ENCODE measurements at places on chromosomes 4 and X.

DNA sequence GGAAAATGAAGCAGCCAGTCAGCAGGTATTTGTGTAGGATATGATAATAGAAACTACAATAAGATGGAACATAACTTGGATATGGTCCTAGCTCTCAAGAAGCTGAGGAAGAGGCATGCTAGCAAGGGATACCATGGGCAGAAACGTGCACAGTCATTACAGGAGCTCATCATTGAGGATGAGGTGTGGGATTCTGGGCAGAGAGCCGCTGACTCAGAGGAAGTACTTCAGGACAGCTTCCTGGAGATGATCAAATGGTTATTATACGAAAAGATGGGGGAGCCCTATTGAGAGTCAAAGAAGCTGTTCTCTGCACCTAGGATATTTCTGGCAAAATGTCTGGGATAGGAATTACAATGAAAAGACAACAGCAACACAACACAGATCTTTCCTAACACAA lies 116.0 kb upstream of the PDE5A start:
- DNase-seq = no peak

DNA sequence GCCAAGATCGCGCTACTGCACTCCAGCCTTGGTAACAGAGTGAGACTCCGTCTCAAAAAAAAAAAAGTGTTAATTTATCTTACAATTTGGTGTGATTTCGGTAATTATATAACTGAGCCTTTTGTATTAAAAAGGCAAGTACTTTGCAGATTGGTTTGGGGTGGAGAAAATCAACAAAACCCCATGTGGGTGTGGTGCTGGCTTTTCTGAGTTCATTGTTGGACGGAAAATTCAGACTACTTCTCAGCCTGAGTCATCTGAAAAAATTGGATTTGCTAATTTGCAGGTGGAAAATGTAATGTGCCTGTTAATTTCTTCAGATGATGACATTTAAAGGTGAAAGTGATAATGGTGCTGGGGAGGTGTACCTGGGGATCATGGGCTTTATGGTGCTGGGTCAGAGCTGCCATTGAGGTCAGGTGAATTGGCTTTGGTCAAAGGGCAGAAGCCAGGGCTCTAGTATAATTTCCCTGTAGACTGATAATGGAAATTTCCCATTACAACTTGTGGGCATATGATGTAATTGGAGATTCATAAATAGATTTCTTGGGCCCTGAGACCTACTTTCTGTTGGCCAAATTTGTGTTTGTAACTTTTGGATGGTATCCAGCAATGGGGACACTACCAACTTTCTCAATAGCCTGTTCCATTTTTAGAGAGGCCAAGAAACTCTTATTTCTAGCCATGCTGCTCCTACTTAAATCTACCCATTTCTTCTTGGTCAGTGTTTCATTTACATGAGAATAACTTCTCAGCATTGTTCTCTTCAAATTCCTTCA lies 74.3 kb upstream of the TEX13D start:
- DNase-seq = no peak

DNA sequence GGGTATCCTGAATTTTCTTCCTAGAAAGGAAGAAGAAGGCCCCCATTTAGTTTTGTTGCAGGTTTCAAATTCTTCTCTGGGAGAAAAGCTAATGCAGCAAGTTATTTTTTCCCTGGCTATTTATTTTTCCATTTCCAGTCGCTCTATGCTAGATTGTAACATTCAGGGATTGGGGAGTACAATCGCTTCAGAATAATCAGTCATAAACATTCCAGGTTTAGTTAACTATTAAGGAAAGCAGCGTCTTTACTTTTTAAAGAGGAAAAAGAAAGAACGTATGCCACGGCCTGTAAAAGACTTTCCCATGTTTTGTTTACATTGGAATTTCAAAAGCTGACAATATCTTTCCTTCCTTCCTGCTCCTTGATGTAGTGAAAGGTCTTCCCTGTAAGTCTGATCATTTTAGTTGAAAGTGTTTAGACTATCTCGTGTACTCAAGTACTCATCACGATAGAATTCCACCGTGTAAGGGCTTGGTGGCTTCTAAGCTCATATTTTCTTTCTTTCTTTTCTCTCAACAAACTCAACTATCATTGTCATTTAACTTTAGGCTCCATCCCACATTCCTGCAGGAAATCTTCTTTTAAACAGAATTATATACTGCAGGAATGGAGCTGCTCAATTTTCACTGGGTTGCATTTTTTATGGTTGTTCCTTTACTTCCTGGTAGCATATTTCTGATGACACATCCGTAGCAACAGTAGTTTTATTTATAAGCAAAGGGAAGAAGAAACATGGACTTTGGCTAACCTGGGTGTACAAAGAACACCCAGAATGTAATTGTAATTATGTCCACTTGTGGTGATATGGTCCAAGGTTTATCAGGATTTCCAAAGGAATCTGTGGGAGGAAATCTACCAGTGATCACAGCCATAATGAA lies 213.1 kb upstream of the FAT1 start:
- no peak for DNase-seq

DNA sequence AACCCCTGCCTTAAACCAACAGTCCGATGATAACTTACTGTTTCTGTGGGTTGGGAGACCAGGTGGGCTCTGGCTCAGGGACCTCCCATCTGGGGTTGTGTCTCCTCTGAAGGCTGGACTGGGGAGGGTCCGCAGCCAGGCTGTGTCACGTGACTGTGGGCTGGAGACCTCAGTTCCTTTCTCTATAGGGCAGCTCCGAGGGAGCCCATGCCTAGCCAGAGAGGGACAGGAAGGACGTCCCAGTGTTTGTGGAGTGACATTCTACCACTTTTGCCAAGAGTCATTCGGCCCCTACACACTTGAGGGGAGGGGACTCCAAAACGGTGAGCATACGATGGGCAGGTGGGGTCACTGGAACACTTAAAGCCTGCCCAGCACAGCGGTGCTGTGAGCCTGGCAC lies 4.5 kb downstream of the PCGF3 start:
- no peak for DNase-seq

DNA sequence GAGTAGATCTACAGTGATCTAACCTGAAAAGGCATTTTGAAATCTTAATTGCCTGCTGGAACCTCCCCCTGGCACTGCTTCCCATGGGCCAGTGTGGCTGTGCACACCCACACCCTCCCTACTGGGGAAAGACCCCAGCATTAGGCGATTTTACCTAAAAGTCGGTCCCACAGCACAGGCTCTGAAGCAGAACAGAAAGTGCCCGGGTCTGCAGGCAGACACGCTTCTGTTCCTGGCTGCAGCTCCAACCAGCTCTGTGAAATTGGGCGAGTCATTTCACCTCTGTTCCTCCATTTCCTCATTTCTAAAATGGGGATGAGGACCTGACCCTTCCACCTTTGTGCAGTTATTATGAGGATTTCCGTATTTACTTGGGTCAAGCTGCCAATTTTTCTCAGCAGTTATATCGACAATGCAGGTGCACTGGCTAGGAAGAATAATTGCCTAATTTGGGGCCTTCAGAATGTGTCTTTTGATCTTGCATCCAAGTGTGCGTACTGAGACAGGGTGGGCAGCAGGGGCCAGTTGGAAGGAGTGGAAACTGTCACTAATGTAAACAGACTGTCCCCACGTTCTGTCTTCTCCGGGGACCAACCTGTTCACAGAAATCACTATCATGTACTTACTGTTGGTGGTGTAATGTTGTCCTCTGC lies 7.1 kb downstream of the KLF3 start:
- DNase-seq = no peak

DNA sequence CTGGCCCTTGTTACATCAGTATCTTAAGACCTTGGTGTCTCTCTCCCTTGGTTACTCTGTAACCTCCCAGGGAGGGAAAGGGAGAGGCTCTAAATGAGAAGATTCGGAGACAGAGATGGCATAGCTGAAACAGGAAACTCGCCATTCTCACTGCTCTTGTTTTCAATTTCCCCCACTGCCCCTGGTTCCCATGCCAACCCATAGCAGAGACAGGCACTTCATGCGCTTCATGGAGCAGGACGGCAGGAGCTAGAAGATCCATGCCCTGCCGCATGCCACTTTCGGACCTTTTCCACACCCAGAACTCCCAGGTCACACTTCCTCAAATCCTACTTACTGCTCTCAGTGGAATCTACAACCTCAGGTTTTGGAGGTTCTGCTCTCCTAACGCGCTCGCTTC lies 3.1 kb downstream of the ZMYM3 start:
- DNase-seq = no peak

DNA sequence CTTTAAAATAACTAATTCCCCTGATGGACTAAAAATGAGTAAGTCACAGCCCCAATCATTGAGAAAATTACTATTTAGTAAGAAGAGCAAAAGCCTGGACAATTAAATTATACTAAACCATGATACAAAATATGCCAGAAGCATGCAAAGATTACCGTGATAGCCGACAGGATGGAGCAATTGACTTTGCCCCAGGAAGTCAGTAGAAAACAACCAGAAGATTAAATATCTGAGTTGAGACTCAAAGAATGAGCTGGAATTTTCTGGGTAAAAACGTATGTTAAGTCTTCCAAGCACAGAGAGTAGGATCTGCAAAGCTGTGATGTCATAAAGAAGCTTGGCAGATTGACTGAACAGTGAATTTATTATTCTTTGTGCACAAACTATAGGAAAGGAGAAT lies 816.1 kb upstream of the TENM3 start:
- DNase-seq = no peak

DNA sequence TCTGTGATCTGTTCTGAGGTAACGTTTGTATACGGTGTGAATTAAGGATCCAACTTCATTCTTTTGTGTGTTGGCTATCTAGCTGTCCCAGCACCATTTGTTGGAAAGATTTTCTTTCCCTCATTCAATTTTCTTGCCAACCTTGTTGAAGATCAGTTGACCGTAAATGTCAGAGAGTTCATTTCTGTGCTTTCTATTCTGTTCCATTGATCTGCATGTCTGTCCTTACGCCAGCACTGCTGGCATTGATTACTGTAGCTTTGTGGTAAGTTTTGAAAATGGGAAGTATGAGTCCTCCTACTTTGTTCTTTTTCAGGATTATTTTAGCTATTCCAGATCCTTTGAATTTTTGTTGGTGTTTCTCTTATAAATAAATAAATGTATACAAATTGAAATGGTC lies 60.8 kb downstream of the MTMR1 start:
- no peak for DNase-seq

DNA sequence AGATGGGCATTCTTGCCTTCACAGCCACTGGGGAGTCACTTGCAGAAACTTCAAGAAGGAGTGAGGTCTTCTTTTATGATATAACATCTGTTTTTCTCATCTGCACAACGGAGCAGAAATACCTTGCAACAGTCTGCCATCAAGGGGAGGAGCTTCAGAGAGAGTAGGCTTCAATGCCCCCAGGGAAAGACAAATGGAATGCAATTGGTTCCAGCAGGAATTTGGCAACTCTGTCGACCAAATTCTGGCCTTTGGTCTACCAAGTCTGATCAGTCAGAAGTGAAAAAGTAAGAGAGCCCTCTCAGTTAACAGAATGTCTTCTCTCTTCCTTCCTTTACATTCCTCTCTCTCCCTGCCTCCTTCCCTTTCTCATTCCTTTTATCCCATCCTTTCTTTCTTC lies 229.3 kb downstream of the IDS start:
- DNase-seq = no peak

DNA sequence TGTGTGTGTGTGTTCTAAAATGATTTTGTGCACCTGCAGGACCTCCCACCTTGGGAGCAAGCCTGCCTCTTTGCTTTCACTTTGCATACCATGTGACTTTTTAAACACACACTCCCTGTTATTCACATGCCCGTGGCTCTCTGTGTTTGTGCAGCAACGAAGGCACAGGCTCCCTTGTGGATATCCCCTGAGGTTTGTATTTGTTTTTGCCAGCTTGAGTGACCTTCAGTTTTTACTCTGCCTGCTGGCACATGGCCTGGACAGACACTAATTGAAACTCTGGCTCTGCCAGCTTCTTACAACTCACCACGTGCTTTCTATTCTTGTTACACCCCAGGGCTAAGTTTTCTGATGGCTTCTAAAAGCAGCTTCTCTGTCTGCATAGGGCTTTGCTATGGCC lies 885.8 kb downstream of the SH3BGRL start:
- no peak for DNase-seq

DNA sequence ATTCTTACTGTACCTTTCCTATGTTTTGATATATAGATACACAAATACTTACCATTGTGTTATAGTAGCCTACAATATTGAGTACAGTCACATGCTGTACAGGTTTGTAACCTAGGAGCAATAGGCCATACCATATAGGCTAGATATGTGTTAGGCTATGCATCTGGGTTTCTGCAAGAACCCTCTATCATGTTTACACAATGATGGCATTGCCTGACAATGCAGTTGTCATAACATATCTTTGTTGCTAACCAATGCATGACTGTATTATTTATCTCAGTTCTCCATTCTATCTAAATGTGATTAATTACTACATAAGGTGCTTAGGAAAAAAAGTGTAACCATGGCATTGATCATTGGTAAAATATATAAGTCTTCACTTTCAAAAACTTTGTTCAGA lies 10.0 kb upstream of the SPCS3 start:
- no peak for DNase-seq

GRCh38 chrX:57282568-57282967 lies 3.9 kb upstream of the FAAH2 start:
- no peak for DNase-seq

GRCh38 chrX:150692831-150693724 lies at the start of gene MTMR1:
MTMR1 (plus strand) TSS chrX:150693396; CDS start chrX:150693531, 135 bp downstream.
- DNase-seq = no peak

DNA sequence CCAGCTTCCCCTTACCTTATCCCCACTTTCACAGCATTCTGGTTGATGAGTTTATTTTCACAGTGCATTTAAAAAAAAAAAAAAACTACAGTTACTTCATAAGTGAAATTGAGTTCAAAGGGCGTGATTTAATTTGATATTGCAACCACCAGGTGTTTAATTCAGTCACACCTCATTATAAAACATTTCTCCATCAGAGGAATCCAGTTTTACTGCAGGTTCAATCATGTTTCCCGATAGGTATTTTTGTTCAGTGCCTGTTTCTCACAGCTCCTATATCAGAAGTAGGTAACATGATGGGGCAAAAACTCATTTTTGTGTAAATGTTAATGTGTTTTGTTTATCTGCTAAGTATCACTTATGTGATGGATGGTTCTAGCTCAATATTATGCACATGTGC lies 102.3 kb upstream of the PCDH7 start:
- no peak for DNase-seq

DNA sequence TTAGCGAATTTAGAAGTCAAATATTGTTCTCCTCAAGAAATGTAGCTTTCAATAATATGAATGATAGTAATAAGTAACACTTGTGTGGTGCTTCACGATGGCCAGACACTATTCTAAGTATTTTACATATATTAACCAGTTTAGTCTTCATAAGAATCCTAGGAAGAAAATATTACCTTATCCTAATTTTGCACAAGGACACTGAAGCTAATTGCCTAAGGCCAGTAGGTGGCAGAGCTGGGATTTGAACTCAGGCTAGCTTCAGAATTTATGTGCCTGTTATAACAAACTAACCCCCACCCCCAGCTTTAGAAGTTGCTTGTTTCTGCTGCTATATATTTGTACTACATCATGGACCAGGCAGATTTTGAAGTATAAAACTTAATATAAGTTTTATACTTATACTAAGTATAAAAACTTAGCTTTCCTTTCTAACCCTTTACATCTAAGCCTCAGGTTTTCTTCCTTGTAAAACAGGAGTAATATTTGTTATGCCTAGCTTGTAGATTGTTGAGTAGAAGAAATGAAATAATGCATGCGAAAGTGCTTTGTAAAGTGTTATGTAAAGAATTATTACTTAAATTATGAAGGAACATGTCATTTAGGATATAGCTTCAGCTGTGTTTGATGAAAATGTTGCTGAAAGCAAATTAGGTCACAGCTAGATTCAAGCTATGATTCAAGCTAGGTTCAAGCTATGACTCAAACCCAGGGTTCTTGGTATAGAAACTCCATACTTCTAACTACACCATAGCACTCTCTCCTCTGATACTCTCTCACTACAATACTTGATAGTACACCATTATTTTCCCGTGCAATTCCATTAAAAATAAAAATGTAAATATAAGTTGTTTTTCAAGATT lies 4.2 kb upstream of the CDS1 start:
- no peak for DNase-seq

- DNase-seq = no peak
Measured at GRCh38 chr4:126784966-126785580, 847.7 kb upstream of the INTU start.

Measured in stimulated activated CD4-positive, alpha-beta T cell treated with anti-CD3 and anti-CD28 coated beads, TNF-alpha, amount 100 ng/mL, for 4 hours (primary cell).